Femur (tissue), 1 donor: ENCODE measurements at places on chromosomes 4 and X.

DNA sequence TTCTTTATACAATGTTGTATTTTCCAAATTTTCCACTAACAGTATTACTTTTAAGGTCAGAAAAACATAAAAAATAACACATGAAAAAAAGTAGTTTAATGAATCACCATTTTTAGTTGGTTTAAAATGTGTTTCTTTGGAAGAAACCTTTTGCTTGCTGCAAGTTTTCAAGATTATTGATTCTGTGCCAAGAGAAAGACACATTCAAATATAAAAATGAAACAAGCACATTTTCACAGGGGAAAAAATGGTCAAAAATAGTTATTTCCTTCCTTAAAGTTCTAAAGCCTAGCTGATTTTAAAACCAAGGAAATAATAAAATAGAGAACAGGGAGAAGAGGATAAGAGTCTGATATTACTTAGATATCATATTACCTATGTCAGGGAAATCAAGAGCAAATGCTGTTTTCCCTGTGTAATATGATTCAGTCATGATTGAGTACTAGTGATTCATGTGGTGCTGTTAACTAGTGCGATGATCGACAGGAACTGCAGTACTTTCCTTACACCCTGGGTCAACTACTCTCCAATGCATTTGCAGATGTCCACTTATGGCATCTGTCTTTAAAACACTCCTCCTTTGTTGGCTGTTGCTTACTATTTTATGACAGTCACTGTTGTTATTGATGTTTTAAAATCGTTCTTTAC is 103.8 kb downstream of the CAMK2D start:
- DNase-seq = no peak

GRCh38 chrX:11462136-11462535 is 168.9 kb downstream of the AMELX start:
- DNase-seq = no peak

DNA sequence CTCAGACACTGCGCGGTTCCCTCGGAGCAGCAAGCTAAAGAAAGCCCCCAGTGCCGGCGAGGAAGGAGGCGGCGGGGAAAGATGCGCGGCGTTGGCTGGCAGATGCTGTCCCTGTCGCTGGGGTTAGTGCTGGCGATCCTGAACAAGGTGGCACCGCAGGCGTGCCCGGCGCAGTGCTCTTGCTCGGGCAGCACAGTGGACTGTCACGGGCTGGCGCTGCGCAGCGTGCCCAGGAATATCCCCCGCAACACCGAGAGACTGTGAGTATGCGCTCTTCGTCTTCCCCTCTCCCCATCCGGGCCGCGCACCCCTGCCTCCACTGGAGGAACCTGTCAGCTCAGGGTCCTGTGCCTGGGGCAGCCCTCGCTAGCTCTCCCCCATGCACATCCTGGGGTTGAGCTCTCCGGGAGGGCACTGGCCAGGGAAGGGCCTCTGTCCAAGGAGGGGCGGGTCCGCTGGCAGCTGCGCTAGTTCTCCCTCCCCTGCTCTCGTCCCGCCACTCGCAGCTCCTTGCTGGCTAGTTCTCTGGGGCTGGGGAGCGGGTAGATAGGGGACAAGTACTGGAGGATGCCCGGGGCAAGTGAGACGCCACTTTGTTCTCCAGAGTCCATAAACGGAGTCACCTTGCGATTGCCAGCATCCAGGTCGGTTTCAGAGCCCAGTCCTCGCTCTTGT is 2.2 kb downstream of the SLIT2 start:
- DNase-seq = peak; percentile 67

GRCh38 chr4:158667651-158668198 is 4.0 kb downstream of the C4orf46 start:
- no peak for DNase-seq

- DNase-seq = peak; percentile 42
Measured at GRCh38 chr4:128565565-128566186, 243.8 kb upstream of the JADE1 start.

DNA sequence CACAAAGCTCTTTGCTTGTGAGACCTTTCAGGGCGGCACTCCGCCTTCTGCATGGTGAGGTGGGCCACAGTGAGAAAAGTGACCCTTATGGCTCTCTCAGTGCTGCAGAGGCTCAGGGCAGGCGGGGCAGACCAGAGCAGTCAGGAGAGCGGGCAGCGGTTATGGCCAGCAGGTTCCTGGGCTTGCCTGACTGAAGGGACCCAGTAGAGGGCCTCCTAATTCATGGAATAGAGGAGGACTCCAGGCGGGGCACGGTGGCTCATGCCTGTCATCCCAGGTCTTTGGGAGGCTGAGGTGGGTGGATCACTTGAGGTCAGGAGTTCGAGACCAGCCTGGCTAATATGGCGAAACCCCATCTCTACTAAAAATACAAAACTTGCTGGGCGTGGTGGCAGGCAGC is 91.4 kb downstream of the CLNK start:
- no peak for DNase-seq

DNA sequence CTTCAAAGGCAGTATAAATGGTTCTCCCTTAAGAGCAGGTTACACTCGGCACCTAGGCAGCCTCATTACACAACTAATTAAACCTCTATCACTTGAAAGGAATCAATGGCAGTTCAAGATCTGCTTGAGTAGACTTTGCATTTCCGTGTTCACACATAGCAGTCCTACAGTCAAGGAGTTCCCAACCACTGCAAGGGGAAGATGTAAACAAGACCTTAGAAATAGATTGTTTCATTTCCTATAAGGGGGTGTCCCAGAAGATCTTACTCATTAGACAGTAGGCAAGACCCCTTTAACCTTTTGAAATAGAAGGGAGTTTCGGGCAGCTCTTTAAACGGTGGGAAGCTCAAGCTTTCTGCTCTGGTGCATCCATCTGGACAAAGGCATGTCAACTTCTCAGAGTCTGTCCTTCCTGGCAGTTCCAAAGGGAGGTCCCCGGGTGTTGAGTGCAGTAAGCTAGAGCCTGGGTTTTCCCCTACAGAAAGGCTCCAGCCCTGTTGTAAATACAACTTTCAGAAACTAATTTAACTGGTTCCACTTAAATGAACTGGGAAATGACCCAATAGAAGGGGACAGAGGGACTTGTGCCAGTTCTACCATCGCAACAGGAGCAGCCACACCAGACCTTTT is 150.8 kb downstream of the RBMX2 start:
- DNase-seq = no peak

DNA sequence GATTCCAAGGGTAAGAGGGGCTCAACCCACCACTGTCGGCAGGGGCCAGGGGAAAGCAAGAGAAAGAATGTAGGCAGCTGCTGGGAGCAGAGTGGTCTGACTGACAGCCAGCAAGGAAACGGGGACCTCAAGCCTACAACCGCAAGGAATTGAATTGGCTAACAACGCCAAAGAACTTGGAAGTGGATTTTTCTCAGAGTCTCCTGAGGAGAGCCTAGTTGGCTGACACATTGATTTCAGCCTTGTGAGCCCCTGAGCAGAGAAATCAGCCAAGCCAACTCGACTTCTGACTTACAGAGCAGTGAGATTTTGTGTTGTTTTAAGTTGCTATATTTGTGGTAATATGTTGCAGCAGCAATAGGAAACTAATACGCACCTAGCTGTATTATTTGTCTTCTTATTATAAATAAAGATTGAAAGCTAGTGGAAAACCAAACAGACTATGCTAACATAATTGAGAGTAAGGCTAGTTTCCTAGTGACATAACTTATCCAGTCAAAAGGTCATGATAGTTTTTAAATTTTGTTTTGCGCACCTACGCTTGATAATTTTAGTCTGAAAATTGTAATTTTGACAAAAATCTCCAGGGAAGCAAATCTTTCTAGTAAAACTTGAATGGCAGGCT is 145.8 kb upstream of the HCCS start:
- DNase-seq = no peak

DNA sequence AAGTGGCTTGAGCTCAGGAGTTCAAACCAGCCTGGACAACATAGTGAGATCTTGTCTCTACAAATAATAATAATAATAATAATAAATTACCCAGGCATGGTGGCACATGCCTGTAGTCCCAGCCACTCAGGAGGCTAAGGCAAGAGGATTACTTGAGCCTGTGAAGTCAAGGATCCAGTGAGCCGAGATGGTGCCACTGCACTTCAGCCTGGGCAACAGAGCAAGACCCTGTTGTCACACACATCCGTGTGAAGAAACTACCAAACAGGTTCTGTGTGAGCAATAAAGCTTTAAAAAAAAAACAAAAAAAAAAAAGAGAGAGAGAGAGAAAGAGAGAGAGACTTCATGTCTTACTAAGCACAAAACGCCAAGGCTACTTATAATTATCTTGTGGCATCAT is 42.5 kb downstream of the ANOS1 start:
- no peak for DNase-seq

- no peak for DNase-seq
Measured at GRCh38 chrX:131646106-131646505, 102.2 kb downstream of the OR13H1 start.

DNA sequence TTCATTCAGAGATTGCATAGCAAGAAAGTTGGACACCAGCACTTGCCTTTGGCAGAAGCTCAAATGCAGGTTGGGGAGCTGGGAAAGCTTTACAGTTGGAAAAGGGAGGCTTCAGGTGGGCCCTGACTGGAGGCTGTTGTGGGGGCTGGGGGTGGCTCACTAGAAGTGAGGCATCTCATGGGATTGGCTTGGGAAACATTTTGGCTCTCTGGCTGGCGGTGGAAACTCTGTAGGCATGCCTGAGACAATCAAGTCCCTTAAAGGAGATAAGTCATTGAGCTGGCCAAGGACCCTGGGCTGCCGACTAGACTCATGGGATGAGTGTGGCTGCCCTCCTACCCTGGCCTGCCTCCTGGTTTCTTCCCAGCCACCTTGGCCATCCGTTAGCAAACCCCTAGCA is 31.4 kb upstream of the STS start:
- DNase-seq = no peak

- no peak for DNase-seq
Measured at GRCh38 chrX:69104756-69105434, 60.4 kb downstream of the PJA1 start.

- no peak for DNase-seq
Measured at GRCh38 chr4:159002950-159003349, 99.9 kb upstream of the RAPGEF2 start.

DNA sequence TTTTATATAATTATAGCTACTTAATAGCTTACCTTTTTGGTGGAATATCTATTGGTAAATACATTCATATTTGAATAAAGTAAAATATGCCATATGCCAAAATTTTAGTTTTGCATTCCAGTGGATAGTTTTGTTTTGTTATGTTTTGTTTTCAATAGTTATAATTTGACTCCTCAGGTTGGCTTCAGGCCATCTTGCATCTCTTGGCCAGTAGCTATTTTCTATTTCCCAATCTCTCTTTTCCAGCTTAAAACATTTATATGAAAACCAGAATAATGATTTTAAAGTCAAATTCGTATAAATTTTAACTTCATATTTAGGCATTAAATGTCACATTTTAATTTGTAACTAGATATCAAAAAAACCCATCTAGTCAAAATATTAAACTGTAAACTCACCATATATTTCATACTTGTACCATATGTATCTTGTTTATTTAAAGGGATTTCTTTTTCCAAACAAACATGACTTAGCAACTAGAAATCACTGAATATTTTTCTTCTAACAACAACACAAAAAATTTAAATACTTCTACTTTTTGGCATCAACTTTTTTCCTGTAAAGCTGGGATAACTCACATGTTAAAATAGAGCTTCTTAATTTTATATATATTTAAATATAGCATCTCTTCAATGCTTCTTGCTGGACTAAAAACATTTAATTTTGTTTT is 1209.6 kb downstream of the PCDH7 start:
- no peak for DNase-seq

- DNase-seq = no peak
Measured at GRCh38 chrX:119158226-119158625, 30.6 kb upstream of the KIAA1210 start.

GRCh38 chrX:40938423-40938822 is 146.8 kb upstream of the USP9X start:
- no peak for DNase-seq

- no peak for DNase-seq
Measured at GRCh38 chrX:5236749-5237148, 991.9 kb downstream of the NLGN4X start.

DNA sequence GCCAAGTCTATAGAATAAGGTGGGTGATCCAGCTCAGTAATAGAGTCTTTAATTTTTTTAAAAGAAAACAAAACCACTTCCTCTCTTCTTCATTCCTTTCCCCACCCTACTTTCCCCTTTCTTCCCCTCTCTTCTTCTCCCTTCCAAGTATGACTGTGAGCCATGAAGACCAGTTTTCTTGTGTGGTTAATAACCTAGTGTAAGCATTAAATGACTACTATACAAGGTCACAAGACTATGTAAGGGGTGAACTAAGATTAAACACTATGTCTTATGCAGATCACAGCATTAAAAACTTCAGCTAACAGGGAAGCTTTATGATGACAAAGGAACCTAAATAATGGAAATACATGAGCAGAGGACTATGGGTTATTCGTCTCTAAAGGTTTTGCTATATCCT is 135.4 kb downstream of the GUCY2F start:
- DNase-seq = no peak

- DNase-seq = peak; percentile 60
Measured at GRCh38 chr4:52198294-52198693, 147.2 kb downstream of the SPATA18 start.

DNA sequence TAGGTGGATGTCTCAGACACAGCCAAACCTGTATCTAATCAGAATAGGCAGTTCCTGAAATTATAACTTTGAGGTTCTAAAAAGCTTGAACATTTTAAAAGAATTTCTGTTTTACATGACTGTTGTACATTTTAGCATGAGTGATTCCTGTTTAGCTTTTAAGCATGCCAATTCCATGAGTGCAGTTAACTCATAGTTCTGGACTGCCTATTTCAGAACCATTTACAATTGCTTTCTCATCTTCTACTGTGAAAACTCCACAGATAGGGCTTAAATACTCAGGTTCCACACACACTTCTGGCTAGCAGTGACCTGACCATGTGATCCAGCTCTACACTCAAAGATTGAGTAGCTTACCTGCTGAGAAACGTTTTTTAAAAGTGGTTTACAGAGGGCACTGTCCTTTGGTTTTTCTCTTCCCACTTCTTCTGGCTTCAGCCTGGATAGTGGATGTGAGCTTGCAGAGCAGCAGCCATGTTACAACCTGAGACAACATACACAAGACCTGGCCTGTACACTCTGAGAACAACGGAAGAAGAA is 280.8 kb downstream of the ANKRD50 start:
- no peak for DNase-seq

DNA sequence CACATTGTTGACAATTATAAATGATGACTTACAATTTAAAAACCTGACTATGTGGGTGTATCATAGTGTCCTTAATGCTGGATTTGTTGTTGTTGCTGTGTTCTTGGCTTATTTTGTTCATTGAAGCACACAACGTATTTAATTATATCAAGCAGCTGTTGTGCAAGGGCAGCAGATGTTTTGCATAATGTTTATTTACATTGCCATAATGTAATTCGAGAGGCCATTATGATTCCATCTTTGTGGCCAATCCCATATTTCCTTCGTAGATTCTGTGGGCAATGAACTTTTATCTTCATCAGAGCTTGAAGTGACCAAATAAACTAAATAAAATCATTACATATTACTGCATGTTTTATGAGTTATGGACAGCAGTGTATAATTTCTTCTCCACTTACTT is 422.6 kb upstream of the GALNTL6 start:
- no peak for DNase-seq

DNA sequence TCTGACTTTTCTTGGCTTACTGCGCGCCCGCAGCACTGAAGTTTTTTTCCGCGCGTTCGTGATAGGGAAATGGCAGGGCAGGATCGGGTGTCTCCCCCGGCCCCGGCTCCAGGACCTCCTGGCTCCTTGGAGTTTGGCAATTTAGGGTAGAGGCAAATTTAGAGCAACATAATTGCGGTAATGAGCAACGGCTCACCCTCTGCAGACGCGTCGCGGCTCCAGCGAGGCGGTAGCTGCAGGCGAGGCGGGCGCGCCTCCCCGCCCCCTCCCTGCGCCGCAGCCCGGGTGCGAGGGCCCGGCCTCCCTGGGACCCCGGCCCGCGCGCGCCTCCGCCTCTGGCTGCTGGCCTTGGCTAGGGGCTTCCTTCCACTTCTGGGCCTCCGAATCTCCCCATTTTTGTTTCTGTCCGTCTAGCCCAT is 6.2 kb downstream of the MSX1 start:
- DNase-seq = no peak
